ENCODE measurements at places on chromosomes 2 and 18.
A peak's percentile ranks its signal among the peaks of the same experiment; 100 is the strongest.

DNA sequence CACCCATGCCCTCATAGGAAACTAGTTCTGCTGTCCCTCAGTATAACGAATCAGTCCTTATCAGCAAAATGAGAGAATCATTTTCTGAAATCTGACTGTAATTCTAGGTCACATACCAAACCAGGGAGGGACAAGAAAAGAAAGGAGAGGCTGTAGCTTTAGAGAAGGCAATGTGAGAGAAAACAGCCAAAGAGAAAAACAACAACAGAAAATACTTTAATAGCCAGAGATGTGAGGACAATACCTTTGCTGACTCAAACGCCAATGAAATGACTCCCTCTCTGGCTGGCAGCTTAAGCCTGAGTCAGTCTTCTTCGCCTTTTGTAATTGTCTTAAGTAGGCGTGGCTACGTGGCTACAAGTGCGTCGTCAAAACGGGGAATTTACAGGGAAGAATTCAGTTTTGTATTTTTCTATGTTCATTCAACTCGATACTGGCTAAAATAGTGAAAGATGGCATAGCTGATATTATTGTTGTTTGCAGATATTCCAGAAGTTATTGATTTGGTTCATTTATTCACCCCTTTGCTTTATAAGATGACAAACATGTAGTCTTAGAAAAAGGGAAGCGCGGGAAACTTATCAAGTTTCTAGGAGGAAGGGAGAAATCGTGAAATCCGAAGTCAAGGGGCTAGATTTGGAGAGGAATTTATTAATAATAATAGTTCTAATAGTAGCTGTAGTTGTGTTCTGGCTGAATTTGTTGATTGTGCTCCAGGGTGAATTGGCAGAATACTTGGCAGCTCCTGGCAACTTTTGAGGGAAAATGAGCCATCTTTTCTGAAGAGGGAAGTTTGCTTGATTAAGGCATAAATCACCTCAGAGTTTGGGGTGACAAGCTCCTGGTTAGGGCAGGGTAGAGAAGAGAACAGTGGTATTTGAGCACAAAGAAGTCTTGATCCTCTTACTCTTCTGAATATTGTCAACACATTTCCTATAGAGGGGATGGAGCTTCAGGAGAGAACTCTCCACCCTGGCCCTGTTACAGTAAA, at the start of gene IL1A:
TSS of gene IL1A (minus strand) at position 295 of the 991 bp plus-strand sequence. CDS start 723 bp downstream, outside the sequence.
- peak; percentile 73 for DNase-seq

- DNase-seq, result no peak
These were observed 884.8 kb upstream of the ZEB2 start for GRCh38 chr2:145404690-145405089.

DNA sequence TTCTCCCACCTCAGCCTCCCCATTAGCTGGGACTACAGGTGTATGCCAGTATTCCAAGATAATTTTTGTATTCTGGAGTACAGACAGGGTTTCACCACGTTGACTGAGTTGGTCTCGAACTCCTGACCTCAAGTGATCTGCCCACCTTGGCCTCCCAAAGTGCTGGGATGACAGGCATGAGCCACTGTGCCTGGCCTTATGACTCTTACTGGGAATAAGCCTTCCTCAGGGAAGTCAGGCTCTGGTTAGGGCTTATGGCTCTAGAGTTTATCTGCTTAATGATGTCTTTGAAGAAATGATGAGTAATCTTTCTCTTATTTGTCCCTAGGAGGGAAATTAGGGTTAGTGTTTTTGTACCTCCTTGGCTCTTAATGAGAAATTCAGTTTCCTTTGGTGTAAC, 187.7 kb downstream of the FAM210A start:
- no peak for DNase-seq

DNA sequence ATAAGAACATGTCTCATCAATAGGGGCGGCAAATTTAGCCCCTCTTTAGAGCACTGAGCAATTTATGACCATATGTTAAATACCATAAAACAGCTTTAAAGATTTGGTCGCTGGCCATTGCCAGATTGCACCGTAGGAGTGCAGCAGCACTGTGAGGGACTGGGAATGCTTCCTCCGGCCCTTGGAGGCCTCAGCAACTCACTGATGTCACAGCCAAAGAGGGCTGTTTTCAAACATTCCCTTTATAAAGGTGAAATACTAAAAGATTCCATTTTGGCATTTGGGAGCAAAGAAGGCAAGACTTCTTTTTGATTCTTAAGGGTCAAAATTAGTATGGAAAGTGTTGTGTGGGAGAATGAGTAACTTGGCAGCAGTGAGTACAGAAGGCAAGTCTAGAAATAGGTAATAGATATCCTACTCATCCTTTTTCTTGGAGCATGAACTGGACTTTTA, 63.7 kb downstream of the BABAM2 start:
- DNase-seq, result peak; percentile 65

DNA sequence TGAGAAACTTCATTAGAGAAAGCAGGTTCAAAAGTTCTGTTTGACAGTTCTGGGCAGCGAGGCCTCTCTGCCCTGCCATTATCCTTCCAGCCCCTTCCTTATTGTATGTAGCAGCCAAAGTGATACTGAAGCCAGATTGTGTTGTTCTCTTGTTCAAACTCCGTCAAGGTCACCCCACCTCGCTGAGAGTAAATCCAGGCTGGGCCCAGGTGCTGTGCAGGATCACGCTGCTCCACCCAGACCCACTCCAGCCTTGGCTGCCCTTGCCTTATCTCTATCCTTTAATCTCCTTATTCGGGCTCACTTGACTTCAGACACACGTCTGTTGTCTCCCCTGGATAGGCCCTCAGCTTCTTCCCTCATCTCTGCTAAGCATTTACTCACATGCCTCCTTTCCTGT, 196.1 kb downstream of the CPS1 start:
- DNase-seq, result no peak

GRCh38 chr2:27123302-27124150, at the start of gene ABHD1:
TSS of gene ABHD1 (plus strand) at chr2:27123815. CDS start at chr2:27123949, 134 bp downstream.
- peak; percentile 48 for DNase-seq

DNA sequence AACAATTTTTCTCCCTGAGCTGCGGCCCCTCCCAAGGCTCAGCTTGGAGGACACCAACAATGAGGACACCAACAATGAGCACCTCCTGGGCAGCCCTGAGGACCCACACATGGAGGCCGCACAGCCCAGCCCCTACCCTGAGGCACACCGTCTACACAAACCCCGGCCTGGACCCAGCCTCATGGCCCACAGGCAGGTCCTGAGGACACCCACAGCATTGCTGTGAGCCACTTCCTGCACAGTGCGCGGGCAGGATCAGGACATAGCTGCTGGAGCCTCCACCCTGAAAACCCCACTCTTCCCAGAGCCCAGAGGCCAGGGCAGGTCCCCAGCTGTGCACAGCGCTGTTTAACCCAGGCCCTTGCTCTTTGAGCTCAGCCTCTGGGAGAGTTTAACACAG, 194.3 kb downstream of the RTP5 start:
- DNase-seq, result no peak

DNA sequence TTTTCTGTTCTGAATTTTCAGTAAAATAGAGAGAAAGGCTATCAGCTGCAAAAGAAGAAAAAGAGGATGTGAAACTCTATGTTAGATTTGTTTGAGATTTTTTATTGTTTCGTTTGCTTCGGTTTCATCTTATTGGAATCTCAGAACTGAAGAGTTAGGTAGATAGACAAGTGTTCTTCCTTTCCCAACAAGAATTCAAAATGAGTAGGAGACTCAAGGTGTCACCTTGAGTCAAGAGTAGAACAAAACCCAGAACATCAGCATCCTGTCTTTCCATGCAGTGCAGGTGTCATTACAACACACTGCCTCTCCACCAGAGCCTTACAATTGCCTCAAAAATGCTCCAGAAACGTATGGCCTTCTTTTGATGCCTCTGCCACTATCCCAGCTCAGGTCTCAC, 21.1 kb downstream of the NBAS start:
- DNase-seq, result no peak

GRCh38 chr2:214107726-214108125, 303.1 kb upstream of the VWC2L start:
- no peak for DNase-seq

DNA sequence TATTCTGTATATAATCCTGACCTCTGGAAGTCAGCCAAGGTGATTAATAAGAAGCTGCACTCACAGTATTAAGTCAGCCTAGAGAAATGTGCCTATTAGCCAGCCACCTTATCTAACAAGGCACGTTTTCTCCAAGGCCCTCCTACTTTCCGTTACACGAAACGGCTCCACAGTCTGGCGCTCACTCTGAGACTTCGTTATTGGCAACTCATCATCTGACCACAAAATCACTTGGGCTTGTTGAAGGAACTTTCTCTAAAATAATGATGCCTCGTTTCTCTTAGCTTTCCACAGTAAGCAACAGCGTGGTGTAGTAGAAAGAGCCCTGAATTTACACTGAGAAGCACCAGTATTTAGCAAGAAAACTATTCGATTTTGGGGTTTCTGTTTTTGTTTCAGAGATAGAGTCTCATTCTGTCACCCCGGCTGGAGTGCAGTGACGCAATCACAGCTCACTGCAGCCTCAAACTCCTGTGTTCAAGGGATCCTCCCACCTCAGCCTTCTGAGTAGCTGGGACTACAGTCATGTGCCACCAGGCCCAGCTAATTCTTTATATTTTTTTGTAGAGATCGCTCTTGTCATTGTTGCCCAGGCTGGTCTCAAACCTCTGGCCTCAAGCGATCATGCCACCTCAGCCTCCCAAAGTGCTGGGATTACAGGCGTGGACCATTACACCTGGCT, 53.6 kb upstream of the SLC14A1 start:
- DNase-seq, result peak; percentile 11

GRCh38 chr18:5874336-5874735, 21.0 kb downstream of the TMEM200C start:
- DNase-seq, result no peak

DNA sequence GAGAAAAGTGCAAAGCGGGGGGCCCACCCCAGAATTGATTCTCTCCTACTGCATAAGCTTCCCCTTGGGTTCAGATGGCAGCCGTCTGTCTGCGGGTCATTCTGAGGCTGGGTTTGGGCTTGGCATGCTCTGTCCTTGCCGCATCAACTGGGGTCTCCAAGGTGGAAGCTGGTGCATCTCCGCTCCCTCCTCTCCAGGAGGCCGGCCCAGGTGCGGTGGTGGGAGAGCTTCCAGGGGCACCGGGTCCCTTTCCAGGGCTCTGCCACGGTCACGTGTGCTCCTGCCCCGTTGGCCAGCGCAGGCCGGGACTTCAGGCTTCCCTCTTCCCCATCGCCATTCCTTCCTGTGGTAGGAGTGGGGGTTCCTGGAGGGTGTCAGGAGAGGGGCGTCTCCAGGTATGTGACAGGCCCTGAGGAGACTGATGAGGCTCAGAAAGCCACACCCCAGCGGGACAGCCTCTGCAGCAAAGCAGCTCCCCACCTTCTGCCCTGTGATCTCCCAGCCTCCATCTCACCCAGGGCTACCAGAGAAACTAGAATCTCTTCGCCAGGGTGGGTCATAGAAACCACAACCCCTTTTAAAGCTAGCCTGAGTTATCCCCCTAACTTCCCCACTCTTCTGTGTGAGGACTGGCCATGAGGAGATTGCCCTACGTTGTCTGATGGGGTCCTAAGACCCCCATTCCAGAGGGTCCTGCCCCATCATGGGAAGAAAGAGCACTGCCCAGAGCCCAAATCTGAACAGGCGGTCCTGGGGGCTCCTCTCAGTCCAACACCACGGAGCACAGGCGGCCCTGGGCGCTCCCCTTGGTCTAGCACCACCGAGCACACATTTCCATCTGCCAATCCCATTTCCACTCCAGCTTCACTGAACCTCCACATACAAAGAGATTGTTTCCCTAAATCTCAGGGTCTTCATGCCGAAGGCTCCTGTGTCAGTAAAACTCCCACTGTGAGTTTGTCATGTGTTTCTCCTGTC, 76.6 kb downstream of the SLC66A2 start:
- DNase-seq, result no peak

GRCh38 chr2:43452318-43452731, 143.5 kb downstream of the THADA start:
- peak; percentile 71 for DNase-seq

DNA sequence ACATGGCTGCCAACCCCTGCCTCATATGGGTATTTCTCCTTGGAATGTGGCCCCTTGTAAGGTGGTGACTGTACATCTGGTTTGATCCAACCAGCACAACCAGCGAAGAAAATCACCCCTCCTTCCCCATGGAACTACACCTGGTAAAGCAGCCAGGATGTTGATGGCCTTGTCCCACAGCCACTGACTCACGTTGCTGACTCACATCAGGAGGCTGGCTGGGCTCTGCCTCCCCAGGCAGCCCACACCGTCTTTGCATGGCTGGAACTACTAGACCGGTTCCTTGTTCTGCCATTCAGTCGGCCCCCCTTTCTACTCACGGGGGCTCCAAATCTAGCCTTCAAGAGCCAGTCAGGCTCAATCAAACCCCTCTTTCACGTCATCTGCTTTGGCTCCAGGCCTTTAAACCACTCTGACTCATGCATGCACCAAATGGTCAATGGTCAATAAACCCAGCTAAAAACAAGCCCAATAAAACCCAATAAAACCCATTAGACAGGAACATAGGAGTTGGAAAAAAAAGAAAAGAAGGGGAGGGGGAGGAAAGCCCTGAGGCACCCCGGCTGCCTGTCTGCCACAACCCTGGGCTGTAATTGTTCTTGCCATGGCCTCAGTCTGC, 114.8 kb downstream of the PLB1 start:
- peak; percentile 92 for DNase-seq

DNA sequence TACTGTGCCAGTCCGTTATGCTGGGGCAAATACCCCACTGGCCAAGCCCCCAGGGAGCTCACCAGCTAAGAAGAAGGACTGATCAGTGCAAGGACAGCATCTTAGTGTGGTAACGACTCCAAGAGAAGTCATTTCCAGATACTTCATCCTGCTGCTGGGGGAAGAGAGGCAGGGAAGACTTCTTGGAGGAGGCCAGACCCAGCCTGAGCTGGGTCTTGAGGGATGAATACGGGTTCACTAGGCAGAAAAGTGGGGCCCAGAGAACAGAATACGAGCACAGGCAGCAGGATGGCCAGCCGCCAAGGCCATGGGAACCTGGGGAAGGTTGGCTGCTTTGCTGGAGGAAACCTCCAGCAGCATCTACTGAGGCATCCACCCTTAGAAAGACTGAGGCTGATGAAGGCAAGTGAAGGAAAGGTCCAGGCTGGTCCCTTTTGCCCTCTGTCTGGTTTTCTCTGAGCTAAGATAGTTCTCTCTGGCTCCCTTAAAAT, 84.1 kb downstream of the GLI2 start:
- DNase-seq, result no peak

- DNase-seq, result no peak
These were observed 181.7 kb upstream of the SH3BP4 start for GRCh38 chr2:234770031-234770506.

- DNase-seq, result no peak
These were observed 981 bp upstream of the SF3B1 start for GRCh38 chr2:197435598-197436420.

- DNase-seq, result no peak
These were observed 267.2 kb downstream of the EPHA4 start for GRCh38 chr2:221304916-221305315.

- DNase-seq, result peak; percentile 64
These were observed 20.9 kb upstream of the TANK start for GRCh38 chr2:161139098-161139987.
